T-helper 2 cell (primary cell): ENCODE measurements at places on chromosomes 5 and 9.

GRCh38 chr5:123215929-123216702 lies 127.1 kb downstream of the PRDM6 start:
- DNase-seq: no peak

DNA sequence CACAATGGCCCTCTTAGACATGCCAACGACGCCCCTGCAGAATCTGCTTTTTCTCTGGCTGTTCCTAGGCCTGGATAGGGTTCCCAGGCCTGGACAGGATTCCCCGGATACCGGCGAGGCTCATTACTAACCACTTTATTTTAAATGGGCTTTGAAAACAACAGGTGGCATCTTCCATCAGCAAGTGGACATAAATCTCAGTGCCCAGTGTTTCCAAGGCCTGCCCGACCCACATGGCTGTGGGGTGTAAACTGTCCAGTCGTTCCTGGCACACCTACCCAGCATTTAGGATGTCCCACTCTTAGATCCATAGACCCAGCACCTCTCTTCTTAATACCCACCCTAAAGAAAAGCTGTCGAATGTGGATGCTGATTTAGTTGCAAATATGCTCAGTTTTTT lies 896 bp downstream of the CMBL start:
- DNase-seq: no peak

- DNase-seq: no peak
Observed at GRCh38 chr9:114205171-114206015, 50.1 kb downstream of the COL27A1 start.

GRCh38 chr5:143041972-143042770 lies 272.0 kb downstream of the ARHGAP26 start:
- no peak for DNase-seq

- DNase-seq: no peak
Observed at GRCh38 chr5:174172152-174172551, 126.6 kb downstream of the NSG2 start.

- DNase-seq: peak; percentile 62
Observed at GRCh38 chr9:123637945-123638634, 282.1 kb downstream of the CRB2 start.

GRCh38 chr5:59207401-59207800 lies 624.5 kb downstream of the RAB3C start:
- DNase-seq: no peak
